ENCODE measurements at places on chromosomes 13 and 19.
A peak's percentile ranks its signal among the peaks of the same experiment; 100 is the strongest.

- DNase-seq: no peak
These were observed 199.2 kb downstream of the LACC1 start for GRCh38 chr13:44078806-44079376.

- peak; percentile 45 for DNase-seq
These were observed 12.5 kb upstream of the MAP1S start for GRCh38 chr19:17706750-17707181.

- DNase-seq: no peak
These were observed 1559.2 kb downstream of the SLITRK1 start for GRCh38 chr13:82323101-82323500.

GRCh38 chr19:18417250-18418028 lies 1.8 kb upstream of the SSBP4 start:
- DNase-seq: no peak

DNA sequence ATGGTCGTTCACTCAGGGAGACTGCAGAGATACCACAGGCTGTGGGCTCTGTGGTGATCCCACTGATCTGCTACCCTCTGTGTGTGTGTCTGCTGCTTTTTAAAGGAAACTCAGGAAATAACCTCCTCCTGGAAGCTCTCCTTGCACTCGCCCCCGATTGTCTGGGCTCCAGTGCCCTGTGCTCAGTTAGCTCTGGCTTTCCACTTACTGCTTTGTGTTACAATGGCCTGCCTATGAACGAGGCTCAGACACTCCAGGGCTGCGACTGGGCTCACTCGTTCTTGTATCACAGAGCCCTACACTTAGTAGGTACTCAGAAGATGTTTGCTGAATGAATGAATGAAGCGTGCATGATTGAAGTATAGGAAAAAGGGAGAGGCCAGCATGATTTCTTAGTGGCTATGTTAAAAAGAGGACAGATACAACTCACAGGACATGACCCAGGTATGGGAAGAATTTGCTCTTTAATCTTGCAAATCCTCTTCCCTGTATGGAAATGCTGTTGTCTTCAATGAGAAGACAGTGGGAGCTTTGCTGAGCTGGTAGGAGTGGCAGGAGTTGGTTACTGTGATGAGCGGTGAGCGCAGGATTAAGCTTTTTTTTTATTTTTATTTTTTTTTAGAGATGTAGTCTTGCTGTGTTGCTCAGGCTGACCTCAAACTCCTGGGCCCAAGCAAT lies 26.4 kb downstream of the B3GLCT start:
- no peak for DNase-seq

DNA sequence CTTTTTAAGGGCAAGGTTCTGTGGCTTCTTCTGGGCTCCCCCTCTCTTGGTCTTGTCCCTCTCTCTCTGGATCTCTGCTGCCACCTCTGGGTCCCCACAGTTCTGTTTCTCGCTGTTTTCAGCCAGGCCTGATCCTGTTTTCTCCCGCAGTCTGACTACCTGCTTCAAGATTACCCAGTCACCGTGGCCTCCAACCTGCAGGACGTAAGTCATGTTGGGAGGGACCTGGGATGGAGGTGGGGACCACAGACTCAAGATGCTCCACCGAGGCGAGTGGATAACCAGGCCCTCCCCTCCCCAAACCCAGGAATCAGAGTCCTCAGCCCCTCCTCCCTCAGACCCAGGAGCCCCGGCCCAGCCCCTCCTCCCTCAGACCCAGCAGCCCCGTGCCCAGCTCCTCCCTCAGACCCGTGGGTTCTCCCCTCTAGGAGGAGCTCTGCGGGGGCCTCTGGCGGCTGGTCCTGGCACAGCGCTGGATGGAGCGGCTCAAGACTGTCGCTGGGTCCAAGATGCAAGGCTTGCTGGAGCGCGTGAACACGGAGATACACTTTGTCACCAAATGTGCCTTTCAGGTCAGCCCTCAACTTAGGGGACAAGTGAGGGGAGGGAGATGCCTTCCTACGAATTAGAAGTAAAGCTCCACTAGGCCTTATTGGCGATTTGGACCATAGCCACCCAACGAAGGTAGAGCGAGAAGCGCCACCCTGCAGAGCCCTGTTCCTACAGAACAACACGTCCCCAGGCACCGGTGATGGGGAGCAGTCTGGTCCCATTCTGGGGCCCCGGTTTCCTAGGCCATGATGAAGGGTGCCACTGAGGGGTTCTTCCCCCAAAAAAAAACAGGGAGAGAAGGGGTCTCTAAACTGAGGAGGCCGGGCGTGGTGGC lies 2.2 kb downstream of the FLT3LG start:
- no peak for DNase-seq

DNA sequence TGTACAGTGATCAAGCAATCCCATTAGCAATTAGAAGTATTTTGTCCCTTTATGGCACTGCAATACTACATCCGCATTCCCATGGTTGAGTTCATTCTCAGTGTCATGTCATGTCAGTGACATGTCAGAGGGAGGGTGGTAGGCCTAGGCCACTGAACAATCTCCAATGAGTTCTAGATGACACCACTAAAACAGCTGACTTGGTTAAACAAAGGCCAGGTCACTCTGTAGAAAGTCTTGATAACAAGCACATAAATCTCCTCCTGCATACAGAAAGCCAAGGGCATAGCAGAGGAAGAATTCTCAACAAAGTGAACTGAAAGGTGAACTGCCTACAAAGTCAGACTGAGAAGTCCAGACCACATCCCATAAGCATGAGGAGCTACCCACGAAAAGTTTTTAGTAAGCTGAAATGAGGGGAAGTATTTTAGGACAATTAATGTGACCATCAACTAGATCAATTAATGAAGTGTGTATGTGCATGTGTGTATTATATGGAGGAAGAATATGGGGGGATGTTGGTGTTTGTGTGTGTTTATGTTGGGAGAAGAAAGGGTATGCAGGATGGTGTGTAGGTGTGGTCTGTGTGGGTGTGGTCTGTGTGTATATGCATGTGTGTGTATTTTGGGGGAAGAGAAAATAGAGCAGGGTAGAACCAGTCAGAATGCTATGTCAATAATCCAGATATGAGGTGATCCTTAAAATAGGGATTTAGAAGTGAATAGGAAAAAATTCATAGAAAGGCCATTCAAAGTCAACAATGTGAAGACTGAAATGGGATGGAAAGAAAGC lies 67.7 kb downstream of the TBC1D4 start:
- DNase-seq: no peak

- no peak for DNase-seq
These were observed 86.7 kb downstream of the ZNF100 start for GRCh38 chr19:21680671-21681070.

DNA sequence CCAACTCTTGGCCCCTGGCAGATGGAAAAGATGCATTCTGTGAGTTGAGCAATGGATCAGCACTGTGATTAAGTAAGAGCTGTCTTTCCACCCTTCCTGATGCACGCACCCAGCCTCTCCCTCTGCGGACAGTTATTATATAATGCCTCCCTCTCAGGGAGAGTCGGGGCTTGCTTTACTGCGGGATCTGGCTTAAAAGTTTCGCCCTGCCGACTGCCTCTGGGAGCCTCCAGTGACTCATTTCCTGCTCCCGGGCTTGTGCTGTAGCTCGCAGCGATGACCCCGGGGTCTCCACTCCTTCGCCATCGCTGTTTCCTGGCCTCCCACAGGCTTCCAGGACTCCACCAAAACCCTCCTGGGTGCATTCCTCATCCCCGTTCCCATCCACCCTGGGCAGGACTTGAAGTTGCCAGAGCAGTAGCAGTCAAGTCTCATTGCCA lies 107.4 kb upstream of the SLC7A1 start:
- no peak for DNase-seq

- DNase-seq: no peak
These were observed 63.5 kb downstream of the ALOX5AP start for GRCh38 chr13:30798776-30799355.

DNA sequence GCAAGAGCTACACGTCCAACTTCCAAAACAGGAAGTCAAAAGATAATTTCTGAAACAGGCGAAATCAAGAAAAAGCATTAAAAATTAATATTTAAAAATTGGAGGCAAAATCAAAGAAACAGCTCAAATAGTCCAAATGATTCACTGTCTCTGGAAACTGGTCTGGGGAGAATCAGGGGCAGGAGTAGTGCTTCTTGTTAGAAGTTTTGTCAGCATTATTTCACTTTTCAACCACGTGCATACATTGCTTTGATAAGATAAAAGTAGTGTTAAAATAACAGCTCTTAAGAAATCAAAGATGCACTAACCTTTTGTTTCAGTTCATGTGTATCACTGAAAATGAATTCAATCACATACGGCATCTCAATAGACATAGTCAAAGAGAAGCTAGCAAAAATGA lies 53.8 kb downstream of the PARP4 start:
- no peak for DNase-seq

DNA sequence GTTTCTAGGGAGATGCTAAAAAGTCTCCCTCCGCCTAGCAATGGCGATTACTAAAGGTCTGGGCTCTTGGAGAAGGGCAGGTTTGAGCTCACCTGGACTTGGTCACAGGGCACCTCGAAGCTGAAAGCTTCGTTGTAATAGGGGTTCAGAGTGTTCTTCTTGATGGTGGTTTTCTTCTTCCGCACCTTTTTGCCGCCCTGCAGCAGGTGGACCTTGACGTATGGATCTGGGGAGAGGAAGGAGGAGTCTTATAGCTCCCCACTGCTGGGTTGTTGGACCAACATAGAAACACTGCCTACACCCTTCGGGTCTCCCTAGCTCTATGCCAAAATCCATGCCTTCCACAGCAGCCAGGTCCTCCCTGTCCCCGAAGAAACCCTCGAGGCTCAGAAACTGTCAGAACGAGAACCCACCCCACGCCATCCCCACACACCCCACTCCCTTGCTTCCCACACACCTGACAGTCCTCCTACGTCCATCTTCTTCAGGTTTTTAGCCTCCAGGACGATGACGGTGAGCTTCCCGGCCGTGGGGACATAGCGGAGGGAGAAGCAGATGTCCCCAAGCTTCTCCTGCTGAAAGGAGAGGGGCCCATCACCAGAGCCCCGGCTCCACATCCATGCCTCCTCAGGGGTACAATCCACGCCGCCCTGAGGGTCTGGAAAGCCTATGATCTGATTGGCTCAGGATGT lies 5.5 kb downstream of the SYT5 start:
- no peak for DNase-seq

GRCh38 chr19:33411621-33412180 lies 38.2 kb downstream of the CEBPG start:
- DNase-seq: no peak

GRCh38 chr19:45878043-45878794 lies 7.7 kb downstream of the IRF2BP1 start:
- DNase-seq: no peak

GRCh38 chr19:48121909-48122371 lies 11.3 kb upstream of the PLA2G4C start:
- DNase-seq: no peak

GRCh38 chr19:10637894-10638293 lies 12.5 kb downstream of the SLC44A2 start:
- no peak for DNase-seq

DNA sequence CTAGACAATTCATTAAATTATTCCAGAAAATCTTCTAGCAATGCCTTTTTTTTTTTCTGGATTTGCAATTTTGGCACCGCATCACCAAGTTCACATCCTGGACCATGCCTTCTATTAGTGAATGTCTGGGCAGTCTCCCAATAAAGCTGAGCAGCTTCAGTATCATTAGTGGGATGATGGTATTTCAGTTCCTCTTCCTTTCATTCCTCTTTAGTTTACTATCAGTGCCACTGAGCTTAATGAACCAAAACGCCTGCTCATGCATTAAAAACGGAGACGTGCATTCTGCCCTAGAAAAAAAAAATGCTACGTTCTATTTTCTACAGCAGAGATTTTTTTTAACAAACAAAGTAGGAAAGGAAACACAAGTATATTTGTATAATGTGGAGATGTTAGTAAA lies 343.0 kb downstream of the PCDH9 start:
- peak; percentile 9 for DNase-seq

- DNase-seq: no peak
These were observed 20.1 kb downstream of the SH3GL1 start for GRCh38 chr19:4380254-4380727.

GRCh38 chr19:56838909-56839651 lies 1.4 kb downstream of the PEG3 start:
- DNase-seq: peak; percentile 100

DNA sequence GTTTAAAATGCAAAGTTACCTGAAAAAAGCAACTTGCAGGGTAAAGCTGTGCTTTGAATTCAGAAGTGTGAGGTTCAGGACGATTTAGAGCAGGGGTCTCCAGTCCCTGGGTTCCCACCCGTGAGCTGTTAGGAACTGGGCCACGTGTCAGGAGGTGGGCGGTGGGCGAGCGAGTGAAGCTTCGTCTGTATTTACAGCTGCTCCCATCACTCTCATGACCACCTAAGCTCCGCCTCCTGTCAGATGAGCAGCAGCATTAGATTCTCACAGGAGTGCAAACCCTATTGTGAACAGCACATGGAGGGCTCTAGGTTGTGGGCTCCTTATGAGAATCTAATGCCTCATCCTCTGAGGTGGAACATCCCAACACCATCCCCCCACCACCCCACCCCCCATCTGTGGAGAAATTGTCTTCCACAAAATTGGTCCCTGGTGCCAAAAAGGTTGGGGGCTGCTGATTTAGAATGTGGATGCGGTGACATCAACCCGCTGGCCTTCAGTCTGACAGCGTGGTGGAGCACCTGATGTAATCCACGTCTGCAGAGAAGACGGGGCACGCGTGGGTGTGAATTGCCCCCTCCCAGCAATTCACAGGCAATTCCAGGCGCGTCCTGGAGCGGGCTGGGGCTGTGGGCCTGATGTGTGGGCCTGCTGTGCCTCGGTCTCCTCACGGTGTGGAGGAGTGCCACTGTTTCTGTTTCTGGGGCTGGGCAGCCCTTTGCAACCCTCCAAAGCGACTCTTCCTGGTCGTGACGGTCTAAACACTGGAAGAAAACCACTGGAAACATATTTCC lies 214.0 kb upstream of the SOX1 start:
- no peak for DNase-seq

All from amygdala (tissue), 56 donors.